ENCODE measurements at places on chromosomes 16 and 17.
A peak's percentile ranks its signal among the peaks of the same experiment; 100 is the strongest.

- peak; percentile 72 for DNase-seq
Measured at GRCh38 chr17:79009397-79010303, at the start of gene CANT1. TSS of gene CANT1 (minus strand) at chr17:79009764. CDS start at chr17:78997622, 12,142 bp downstream.

DNA sequence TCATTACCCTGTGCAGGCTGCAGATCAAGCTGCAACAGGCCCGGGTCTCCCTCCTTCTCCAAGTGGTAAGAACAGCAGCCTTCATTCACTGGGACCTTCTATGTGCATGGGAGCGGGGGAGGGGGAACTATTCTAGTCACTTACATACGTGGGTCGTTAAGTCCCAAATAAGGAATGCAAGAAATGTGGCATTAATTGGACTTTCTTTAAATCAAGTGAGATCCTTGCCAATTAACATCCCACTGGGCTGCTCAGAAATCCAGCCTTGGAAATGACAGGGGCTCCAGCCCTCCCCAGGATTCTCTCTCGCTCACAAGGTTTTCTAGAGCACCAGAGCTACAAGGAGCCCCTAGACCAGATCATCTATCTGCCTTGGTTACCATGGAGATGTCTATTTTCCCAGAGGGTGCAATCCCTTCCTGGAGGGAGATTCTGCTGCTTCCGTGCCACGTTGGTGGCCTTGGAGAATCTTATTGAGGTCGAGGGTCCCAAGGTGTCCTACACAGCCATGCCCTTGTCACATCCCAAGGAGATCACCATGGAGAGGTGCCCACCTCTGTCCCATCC, 5.2 kb upstream of the EIF1 start:
- DNase-seq: no peak

GRCh38 chr16:57994778-57995177, 5.7 kb downstream of the ZNF319 start:
- peak; percentile 23 for DNase-seq

- no peak for DNase-seq
Measured at GRCh38 chr17:76174037-76174436, 33.0 kb upstream of the FOXJ1 start.

GRCh38 chr16:55809386-55809785, 23.5 kb downstream of the CES1 start:
- DNase-seq: no peak

DNA sequence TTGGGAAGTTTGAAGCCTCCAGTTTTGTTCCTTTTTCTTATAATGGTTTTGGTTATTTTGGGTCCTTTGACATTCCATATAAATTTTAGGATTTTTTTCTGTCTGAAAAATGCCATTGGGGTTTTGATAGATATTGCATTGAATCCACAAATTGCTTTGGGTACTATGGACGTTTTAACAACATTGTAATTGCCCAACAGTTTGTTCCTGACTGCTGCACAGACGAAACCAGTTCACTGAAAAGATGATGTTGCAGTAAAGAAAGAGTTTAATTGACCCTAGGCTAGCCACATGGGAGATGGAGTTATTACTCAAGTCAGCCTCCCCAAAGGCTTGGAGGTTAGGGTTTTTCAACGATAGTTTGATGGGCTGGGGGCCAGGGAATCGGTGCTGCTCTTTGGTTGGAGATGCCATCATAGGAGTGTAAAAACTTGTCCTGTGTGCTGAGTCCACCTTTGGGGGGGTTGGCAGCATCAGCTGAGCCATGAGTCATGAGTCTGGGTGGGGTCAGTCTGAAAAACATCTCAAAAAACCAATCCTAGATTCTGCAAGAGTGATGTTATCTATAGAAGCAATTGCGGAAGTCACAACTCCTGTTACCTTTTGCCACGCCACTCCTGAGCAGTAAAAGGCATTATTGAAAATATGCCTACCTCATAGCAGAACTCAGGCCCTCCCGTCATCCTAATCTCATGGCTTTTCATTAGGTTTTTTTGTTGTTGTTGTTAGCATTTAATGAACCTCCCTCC, 2.7 kb upstream of the PRSS41 start:
- DNase-seq: no peak

GRCh38 chr17:73879987-73880386, 235.7 kb upstream of the SDK2 start:
- no peak for DNase-seq

DNA sequence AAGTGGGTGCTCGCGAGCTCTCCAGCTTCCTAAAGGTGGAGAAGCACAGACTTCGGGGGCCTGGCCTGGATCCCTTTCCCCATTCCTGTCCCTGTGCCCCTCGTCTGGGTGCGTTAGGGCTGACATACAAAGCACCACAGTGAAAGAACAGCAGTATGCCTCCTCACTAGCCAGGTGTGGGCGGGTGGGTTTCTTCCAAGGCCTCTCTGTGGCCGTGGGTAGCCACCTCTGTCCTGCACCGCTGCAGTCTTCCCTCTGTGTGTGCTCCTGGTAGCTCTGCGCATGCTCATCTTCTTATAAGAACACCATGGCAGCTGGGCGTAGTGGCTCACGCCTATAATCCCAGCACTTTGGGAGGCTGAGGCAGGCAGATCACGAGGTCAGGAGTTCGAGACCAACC, 1.9 kb upstream of the STH start:
- no peak for DNase-seq

- DNase-seq: no peak
Measured at GRCh38 chr16:86609661-86610060, 31.3 kb downstream of the FOXL1 start.

- DNase-seq: no peak
Measured at GRCh38 chr16:69741951-69742904, 12.5 kb downstream of the NOB1 start.

GRCh38 chr17:47952171-47953021, 5.3 kb downstream of the PRR15L start:
- no peak for DNase-seq

GRCh38 chr16:69108064-69108904, 2.8 kb downstream of the HAS3 start:
- DNase-seq: no peak

GRCh38 chr16:50038756-50039529, 13.9 kb downstream of the CNEP1R1 start:
- no peak for DNase-seq

DNA sequence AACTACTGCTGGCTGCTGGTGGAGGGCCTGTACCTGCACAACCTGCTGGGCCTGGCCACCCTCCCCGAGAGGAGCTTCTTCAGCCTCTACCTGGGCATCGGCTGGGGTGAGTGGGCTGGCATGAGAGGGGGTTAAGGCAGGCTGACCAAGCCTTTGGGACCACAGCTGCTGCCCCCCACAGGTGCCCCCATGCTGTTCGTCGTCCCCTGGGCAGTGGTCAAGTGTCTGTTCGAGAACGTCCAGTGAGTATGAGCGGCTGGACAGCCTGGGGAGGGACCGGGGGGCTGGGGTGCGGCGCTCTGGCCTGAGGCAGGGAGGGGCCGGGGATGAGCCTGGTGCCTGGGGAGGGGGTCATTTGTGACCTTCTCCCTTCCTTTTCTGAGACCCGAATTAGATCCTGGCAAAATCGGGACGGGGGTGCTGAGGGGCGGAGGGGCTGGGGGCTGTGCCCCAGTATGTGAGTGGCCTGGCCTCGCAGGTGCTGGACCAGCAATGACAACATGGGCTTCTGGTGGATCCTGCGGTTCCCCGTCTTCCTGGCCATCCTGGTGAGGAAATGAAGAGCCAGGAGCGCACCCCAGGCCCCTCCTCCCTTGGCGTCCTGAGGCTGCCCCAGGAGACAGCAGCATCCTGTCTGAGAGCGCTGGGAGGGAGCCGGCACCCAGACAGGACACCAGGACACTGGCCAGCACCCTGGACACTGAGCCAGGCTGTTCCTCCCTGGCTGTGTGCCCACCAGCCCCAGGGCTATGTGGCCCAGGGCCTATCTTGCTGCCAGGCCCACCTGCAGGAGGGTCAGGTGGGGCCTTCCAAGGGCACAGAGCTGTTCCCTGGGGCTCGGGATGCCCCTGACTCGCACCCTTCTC, 8.0 kb downstream of the GCGR start:
- DNase-seq: no peak

DNA sequence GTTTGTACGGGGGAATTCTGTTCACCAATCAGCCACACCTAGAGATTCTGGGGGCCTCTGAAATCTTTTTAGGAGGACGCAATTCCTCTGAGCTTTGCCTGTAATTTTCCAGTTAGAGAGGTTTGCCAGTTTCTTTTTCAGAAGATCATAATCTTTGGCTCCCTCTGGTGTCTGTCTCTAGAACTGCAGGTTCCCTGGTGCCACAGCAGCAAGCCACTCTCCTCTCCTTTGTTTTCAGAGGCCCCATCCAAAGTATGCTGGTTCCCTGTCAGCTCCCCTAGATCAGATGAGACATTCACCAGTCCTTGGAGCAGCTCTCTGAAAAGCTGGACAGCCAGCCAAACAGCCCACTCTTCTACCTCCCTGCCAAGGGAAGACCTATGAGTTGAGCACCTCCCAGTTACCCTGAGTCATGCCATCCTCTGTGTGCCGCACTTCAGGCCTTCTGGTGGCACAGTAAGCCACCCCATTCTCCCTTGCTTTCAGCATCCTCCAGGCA, 36.1 kb downstream of the RNF112 start:
- DNase-seq: peak; percentile 70

GRCh38 chr17:13410874-13411273, 190.9 kb downstream of the HS3ST3A1 start:
- DNase-seq: no peak

- DNase-seq: no peak
Measured at GRCh38 chr17:21039839-21040575, 2.8 kb downstream of the USP22 start.

DNA sequence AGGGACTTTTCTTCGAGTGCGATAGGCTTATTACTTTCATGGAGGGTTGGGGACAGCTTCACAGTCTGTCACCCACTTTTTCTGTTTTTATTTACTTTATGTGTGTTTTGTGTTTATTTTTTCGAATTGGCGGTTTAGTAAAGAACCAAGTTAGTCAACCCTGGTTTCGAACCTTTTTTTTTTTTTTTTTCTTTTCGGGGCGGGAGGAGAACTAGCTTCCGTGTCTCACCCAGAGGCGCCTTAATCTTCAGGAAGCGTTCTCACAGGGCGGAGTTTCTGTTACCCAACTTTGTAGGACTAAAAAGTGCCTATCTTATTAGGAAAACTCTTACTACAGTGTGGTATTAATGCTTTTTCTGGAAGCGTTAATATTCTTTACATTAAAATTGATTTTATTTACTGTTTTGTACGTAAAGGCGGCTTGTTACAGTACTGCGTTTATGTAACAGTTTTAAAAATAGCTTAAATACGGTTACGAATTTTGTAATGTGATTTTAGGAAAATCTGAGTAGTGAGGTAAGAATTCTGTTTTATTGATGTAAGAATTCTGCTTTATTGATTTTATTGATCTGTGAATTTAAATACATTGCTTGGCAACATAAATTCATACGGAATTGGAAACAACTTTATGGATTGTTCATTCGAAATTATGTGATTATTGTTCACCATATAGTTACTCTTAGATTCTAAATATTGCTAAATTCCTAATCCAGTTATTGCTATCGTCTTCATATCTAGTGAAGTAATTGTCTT, 885 bp downstream of the ZNF207 start:
- peak; percentile 43 for DNase-seq

Data from effector CD4-positive, alpha-beta T cell (primary cell).